Stimulated activated CD8-positive, alpha-beta memory T cell treated with anti-CD3 and anti-CD28 coated beads, Interleukin-7, amount 100 ng/mL, for 48 hours (primary cell): ENCODE measurements at places on chromosomes 1 and 21.

- no peak for DNase-seq
These were observed 91.7 kb downstream of the TTC3 start for GRCh38 chr21:37164742-37165141.

- DNase-seq, result no peak
These were observed 110.2 kb upstream of the FGGY start for GRCh38 chr1:59186656-59187055.

DNA sequence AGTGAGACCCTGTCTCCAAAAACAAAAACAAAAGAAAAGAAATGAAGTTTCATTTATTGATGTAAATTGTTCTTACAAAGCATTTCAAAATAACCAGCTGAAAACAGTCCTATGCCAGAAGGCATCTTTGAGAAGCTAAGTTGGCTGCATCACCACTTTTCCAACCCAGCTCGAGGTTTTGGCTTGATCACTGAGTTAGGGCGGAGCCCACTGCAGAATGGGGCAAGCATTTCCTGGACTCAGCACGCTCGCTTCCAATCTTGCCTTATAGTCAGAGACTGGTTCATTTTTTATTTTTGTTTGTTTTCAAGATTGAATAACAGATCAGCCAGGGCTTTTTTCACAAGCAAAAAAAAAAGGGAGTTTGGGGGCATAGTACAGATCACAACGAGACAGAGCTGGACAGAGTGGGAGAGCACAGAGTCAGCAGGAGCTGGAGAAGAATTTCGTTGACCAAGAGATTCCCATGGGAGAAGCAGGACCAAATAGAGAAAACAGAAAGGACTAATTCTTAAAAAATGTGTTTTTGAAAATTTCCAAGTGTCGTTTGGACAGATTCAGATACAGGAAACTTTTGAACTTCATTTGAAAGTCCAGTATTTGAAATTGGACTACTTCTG, 23.5 kb upstream of the COL6A1 start:
- no peak for DNase-seq

GRCh38 chr1:109712321-109712864, 342 bp downstream of the GSTM5 start:
- no peak for DNase-seq

GRCh38 chr1:39654291-39654690, 14.8 kb upstream of the HEYL start:
- DNase-seq, result no peak

DNA sequence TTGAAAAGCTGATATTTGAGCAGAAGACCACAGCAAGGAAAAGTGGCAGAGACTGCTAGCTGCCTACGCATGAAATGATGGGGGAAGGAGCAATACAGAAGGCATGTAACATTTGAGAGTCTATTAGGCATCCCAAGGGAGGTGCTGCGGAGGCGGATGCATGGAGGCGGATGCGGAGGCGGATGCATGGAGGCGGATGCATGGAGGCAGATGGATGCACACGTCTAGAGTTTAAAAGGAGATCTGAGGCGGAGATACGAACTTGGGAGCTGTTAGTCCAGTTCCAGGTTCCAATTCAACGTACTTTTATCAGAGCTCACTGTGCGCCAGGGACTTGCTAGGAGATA, 744 bp upstream of the DDX20 start:
- no peak for DNase-seq
